ENCODE measurements at places on chromosomes 4 and X. TPM values are rescaled to one million over a fixed set of nuclear protein-coding genes. Genes with fewer than 3 reads are reported as not detected.

The IL13RA1 gene
- 55.9 TPM for total RNA-seq

The NOCT gene
- 4.1 TPM for total RNA-seq

The IL21 gene
- total RNA-seq, result not detected

The ZFP42 gene
- not detected for total RNA-seq

The SOX3 gene
- total RNA-seq, result not detected

The ADGRG4 gene
- total RNA-seq, result 0.18 TPM

The TBC1D19 gene
- 15.6 TPM for total RNA-seq

The NSDHL gene
- 18.0 TPM for total RNA-seq

The CCDC158 gene
- 1.9 TPM for total RNA-seq

The PPP4R3C gene
- total RNA-seq, result not detected

The CFAP99 gene
- total RNA-seq, result not detected

The POLN gene
- 7.7 TPM for total RNA-seq

The SLC25A6 gene
- 167 TPM for total RNA-seq

The SGMS2 gene
- 43.6 TPM for total RNA-seq

The NLGN3 gene
- total RNA-seq, result 20.6 TPM

The PF4V1 gene
- not detected for total RNA-seq

The EFHC2 gene
- total RNA-seq, result 2.0 TPM

The HSFX1 gene
- total RNA-seq, result 2.9 TPM

The HS3ST1 gene
- 3.2 TPM for total RNA-seq

The PAQR3 gene
- total RNA-seq, result 20.1 TPM

The APOOL gene
- 20.3 TPM for total RNA-seq

The GSX2 gene
- 0.58 TPM for total RNA-seq

The SH3BP2 gene
- 82.7 TPM for total RNA-seq

The TMPRSS11F gene
- not detected for total RNA-seq

The MAGEA12 gene
- not detected for total RNA-seq

The FGFR3 gene
- total RNA-seq, result 5.4 TPM

The TLR1 gene
- 28.9 TPM for total RNA-seq

The GLUD2 gene
- total RNA-seq, result 7.2 TPM

The BEX2 gene
- total RNA-seq, result 2.6 TPM

The RBM47 gene
- total RNA-seq, result 21.0 TPM

The SLC9A7 gene
- 6.5 TPM for total RNA-seq

The IL1RAPL2 gene
- total RNA-seq, result 0.94 TPM

The LRRC66 gene
- 1.7 TPM for total RNA-seq

The TRIM75 gene
- not detected for total RNA-seq

The LANCL3 gene
- total RNA-seq, result 0.36 TPM

The MAGEB2 gene
- not detected for total RNA-seq

The ERVMER34-1 gene
- 0.27 TPM for total RNA-seq

The SPANXC gene
- total RNA-seq, result not detected

The PAGE5 gene
- not detected for total RNA-seq

All from sciatic nerve (tissue), 2 donors.